ENCODE measurements at places on chromosomes 5 and 9.

DNA sequence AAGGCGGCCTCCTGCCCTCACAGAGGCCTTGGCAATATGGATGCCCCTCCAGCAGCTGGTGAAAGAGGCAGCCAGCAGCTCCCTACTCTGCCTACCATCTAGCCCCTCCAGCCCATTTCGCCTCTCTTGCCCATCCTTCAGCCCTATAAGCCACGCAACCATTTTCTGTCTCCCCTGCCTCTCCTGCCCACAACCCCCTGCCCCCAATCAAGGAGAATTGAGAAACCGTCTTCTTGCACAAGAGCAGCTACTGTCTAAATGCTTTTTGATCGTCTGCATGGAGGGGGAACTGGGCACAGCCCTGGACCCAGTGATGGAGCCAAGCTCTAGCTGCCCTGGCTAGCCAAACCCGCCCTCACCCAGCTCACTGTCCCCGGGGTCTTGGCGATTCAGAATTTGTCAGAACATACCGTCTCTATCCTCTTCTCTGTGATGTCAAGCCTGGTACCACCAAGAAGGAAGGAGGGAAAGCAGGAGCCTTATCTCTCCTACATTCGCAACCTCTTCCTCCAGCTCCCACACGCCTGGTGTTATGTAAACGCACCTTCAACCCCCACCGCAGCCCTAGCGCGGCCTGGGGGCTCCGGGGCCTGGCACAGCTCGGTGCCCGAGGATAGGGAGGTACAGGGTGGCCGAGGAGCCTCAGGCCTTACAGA lies 1.2 kb downstream of the SPRY4 start:
- no peak for DNase-seq

DNA sequence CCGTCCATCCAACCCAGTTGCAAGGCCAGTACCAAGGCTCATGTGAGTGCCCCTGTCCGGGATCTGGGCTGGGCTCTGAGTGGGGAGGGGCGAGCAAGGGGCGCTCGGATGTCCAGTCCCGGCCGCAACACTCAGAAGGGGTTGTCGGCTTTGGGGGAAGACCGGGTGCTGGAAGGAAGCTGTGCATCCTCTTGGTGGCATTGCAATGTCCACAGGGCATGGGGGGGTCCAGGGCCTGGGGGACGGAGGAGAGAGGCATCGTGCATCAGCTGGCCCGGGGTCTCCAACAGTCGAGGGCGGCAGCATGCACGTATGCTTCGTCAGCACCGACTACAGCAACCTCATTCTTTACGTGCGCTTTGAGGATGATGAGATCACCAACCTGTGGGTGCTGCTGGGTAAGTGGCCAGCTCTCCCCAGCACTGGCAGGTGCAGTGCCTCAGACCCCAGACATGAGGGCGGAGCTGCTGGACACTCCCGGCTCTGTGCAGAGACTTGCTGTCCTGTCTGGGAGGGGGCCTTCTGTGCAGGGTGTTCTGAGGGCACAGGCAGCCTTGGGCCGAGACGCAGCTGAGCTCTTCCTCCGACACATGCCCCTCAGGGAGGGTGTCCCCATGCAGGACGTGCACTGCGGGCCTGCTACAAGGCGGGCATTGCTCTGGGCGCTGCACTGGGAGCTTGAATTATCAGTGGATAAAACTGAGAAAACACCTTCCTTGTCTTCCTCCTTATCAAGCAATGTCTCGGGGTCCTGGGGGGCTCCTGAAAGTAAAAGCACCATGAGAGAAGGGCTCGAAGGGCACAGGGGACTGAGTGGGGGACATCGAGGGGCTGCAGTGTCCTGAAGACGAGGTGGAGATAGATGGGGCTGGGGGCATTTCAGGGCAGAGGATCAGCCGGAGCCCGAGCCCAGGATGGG lies 22.5 kb downstream of the GLT6D1 start:
- DNase-seq, result no peak

GRCh38 chr5:31993165-31993961 lies 180.8 kb downstream of the GOLPH3 start:
- DNase-seq, result no peak

DNA sequence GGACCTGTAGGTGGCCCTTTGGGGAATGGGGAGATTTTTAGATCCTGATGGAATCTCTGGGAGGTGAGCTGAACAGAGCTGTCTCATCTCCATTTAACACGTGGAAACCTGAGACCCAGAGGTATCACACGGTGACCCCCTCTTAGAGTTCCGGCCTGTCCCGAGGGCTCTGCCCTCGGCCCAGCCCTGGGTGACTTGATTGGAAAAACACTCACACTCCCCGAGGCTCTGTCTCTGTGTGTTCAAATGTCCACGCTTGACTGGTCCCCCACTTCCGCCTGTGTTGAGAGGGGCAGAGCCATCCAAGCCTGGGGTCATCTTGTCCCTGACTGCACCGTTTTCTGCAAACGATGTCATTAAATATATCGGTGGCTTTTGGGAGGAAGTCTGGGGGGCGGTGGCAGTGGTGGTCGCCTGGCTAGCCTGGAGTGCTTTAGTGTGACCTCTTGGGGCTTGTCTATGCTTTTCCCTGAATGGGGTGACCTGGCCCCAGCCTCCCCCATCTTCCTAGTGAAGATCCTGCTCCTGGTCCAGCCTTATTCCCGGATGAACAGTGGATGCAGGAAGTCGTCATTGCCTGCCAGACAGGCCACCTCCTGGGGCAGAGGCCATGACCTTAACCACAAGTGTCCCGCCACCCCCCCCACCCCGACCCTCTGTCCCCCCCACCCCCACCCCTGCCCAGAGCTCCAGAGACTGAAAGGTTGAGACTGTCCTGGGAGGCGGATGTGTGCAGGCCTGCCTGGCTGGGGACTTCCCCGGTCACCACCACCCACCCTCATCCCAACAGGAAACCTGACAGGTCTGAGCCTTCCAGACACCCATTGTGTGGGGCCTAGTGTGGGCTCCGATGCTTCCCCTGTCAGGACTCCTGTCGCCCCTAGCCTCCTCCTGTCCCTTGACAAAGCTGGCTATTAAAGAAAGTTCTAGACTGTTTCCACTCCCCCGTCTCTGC lies 5.3 kb upstream of the DAB2IP start:
- DNase-seq, result no peak

- no peak for DNase-seq
Observed at GRCh38 chr9:119967867-119968535, 598.8 kb upstream of the BRINP1 start.
